ENCODE measurements at places on chromosomes 12 and 14. TPM values are rescaled to one million over a fixed set of nuclear protein-coding genes. Genes with fewer than 3 reads are reported as not detected.

DNA sequence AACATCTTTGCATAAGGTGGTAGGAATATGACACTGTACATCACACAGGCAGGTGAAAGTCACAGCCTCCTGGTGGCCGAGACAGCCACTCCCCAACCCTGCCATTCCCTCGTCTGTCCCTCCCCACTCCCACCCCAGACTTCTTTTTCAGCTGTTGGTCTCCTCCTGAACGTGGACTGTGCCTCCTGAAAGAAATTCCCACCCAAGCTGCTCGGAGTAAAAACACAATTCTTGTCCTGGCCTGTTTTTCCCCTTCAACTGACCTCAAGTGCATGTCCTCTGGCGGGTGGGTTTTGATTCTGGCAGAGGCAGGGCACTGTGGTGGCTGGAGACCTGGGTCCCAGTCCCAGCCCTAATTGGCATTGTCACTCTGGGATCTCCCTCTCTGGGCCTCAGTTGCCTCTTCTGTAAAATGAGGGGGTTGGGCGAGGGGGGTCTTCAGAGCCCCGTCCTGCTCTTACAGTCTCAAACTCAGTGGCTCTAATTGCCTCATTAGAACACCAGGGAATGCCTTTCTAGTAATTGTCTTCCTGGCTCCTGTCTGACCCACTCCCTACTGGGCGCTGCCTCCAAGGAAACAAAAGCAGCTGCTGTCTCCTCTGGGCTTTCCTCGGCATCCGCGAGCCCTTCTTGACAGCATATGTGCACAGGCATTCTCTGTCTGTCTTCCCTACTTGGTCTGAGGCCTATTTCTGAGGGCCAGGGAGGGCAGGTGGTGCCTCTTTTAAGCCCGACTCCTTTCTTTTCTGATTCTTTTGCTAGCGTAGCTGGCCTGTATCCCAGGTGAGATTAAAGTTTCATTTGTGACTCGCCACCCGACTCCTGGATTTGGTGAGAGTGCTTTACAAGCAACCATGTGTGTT is 186.6 kb upstream of the RMST start:
- peaks cover 24% of the 10 kb centered on the region for H3K27me3 ChIP-seq
- H3K4me3 ChIP-seq: no peak overlapping the region
- no peaks in the 10 kb centered on the region for H3K4me1 ChIP-seq
- no peaks in the 10 kb centered on the region for H3K36me3 ChIP-seq

DNA sequence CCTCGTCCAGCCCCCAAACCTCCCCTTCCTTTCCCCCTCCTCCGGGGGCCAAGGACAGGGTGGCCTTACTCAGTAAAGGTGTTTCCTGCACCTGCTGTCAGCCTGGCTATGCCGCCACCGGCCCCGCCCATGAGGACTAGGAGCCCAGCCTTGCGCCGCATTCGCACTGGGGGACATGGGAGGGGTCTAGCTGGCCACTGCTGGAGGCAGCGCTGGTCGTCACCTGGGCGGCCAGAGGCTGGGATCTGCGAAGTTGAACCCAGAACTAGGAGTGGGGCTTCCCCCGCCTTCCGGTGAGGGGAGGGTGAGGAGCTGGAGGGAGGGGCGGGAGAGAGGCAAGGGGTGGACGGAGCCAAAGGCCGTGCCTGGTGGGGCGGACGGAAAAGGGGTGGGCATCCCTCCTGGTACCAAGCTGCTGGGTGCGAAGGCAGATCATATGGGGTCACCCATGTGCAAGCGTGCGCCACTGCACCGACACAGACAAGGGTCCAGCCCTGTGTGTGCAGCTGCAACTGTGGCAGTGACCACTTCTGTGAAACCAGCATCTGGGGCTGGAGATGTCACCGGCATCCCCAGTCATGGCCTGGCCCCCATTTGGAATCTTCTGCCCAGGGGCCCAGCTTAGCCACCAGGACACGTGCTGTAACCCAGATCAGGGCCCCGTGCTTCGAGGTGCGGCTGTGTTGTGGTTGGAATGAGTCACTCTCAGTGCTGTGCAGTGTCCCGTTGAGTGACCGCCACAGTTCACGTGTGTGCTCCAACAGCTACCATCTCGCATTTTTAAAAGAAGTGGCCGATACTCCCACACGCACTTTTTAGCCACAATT is 8.5 kb downstream of the AMN start:
- H3K36me3 ChIP-seq: no peaks in the 10 kb centered on the region
- H3K27me3 ChIP-seq: peaks cover 15% of the 10 kb centered on the region
- no peak for DNase-seq
- H3K4me3 ChIP-seq: peak overlapping the region; percentile 8
- no peaks in the 10 kb centered on the region for H3K4me1 ChIP-seq
- no peak overlapping the region for H3K27ac ChIP-seq

GRCh38 chr12:23895792-23896218 is 53.7 kb downstream of the SOX5 start:
- no peaks in the 10 kb centered on the region for H3K4me1 ChIP-seq
- H3K27me3 ChIP-seq: no peaks in the 10 kb centered on the region
- no peaks in the 10 kb centered on the region for H3K36me3 ChIP-seq
- no peak overlapping the region for H3K4me3 ChIP-seq

DNA sequence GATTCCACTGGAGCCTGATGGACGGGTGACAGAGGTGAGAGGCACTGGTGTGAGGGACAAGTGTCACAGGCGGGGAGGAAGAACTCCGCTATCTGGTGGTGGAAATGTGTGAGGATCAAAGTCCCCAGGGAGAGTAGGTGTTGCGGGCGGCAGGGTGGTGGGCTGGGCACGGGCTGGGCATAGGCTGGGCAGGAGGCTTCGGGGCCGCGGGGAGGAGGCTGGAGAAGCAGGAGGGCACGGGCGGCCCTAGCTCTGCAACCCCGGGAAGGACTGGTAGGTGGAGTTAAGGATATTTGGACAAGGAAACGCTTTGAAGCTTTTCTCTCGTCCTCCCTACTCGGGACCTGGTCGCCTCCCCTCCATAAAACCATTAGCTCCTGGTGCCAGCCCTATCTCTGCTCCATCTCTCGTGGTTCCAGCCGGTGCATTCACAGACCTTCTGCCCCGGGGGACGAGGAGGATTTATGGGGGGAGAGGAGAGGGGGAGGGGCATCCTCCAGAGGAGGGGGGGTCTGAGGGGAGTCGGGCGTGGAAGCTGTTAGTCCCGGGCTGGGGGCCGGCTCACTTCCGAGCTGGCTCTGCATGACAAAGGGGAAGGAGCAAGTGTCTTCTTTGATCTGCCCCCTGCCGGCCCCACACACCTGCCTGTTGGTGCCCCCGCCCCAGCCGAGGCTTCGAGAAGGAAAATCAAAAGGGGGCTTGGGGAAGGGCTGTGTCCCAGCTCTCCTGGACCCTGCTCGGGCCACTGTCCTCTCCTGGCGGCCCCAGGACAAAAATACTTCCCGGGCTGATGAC is 504 bp downstream of the WNT5B start:
- H3K27ac ChIP-seq: no peak overlapping the region
- peaks cover 60% of the 10 kb centered on the region for H3K27me3 ChIP-seq
- no peaks in the 10 kb centered on the region for H3K36me3 ChIP-seq
- peak overlapping the region; percentile 62 for H3K4me3 ChIP-seq
- H3K4me1 ChIP-seq: peaks cover 19% of the 10 kb centered on the region
- DNase-seq: no peak

GRCh38 chr14:22837114-22837749 is 847 bp downstream of the MMP14 start:
- H3K27me3 ChIP-seq: peaks cover 19% of the 10 kb centered on the region
- no peak overlapping the region for H3K27ac ChIP-seq
- DNase-seq: peak; percentile 33
- H3K36me3 ChIP-seq: peaks cover 1% of the 10 kb centered on the region
- peaks cover 24% of the 10 kb centered on the region for H3K4me1 ChIP-seq
- H3K4me3 ChIP-seq: peak overlapping the region; percentile 85

DNA sequence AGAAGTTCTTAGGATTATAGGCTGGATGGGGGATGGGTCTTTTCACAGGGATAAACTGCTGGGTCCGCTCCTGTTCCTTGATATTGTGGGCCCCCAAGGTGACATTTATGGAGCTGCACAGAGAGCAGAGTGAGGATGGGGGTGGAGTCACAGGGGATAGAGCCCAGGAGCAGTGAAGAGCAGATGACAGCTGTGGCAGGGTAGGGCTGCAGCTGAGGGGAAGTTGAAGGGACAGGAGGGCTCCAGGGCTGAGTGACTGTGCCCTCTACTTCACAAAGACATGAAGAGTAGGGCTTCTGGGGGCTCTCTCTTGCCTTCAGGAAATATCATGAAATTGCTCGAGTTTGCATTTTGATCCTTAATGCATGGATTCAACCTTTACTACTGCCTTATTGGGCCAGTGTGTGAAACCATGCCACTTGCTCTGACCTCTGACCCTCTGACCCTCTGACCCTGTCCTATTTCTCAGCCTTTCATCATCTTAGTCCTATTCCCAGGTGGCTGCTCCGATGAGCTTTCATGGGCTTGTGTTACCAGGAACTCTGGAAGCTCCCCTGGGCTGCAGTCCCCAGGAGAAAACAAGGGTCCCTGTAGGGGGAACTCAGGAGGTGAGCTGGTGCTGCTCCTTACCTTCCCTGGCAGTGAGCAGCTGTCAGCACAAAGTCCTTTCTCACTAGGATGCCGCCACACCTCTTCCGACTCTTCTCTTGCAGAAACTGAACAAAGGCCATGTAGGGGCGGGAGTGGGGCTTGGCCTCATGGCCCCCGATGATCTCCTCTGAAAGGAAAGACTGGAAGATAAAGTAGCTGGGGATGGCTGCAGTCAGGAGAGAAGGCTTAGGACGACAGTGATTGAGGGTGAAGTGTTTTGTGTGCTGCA is 1.6 kb downstream of the GZMH start:
- H3K4me1 ChIP-seq: peaks cover 73% of the 10 kb centered on the region
- peak overlapping the region; percentile 90 for H3K4me3 ChIP-seq
- no peak for DNase-seq
- H3K27ac ChIP-seq: peak overlapping the region; percentile 76
- H3K36me3 ChIP-seq: no peaks in the 10 kb centered on the region

- H3K36me3 ChIP-seq: no peaks in the 10 kb centered on the region
- no peak overlapping the region for H3K27ac ChIP-seq
- DNase-seq: no peak
Measured at GRCh38 chr12:53703756-53704155, 23.5 kb downstream of the CALCOCO1 start.

- no peaks in the 10 kb centered on the region for H3K36me3 ChIP-seq
- H3K27me3 ChIP-seq: peaks cover 2% of the 10 kb centered on the region
- no peak overlapping the region for H3K4me3 ChIP-seq
- DNase-seq: no peak
- H3K27ac ChIP-seq: no peak overlapping the region
Measured at GRCh38 chr12:125272383-125272933, 207.2 kb downstream of the AACS start.

DNA sequence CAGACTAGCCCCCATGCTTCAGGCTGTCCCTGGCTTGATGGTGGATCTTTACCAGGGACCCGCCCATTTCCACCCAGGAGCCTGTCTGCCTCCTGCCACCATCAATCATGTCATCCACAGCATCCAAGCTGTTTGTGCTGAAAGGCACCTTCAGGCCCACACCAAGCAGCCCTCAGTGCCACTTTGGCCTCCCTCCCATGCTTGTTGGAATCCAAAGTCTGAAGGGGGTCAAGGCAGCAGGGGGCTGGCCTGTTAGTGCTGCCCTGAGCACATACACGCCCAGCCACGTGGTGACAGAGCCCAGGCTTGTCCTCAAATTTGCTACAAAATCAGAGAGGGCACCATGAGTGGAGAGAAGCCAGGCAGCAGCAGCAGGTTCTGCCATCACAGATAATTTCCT is 1146.8 kb downstream of the FSCB start:
- DNase-seq: no peak
- H3K27me3 ChIP-seq: no peaks in the 10 kb centered on the region

KRT72 gene
- 0.31 TPM for total RNA-seq

ACAD10 gene
- total RNA-seq: 34.5 TPM

DNA sequence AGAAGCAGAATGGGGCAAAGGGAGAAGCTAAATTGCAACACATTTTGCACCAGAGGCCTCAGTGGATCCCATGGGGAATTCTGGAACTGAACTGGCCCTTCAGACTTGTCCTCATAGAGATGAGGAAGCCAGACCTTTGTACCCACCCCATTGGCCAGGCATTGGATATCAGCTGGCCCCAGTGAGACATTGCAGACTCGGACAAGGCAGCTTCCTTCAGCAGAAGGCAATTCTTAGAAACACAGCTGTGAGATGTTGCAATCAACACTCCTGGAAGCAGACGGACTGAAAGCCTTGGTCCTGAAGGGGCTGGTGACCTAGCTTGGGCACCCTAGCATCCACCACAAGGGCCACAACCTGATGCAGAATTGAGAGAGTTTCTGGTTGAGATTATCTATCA is 218.1 kb downstream of the MSRB3 start:
- no peak for DNase-seq
- H3K4me1 ChIP-seq: no peaks in the 10 kb centered on the region
- no peaks in the 10 kb centered on the region for H3K36me3 ChIP-seq

DNA sequence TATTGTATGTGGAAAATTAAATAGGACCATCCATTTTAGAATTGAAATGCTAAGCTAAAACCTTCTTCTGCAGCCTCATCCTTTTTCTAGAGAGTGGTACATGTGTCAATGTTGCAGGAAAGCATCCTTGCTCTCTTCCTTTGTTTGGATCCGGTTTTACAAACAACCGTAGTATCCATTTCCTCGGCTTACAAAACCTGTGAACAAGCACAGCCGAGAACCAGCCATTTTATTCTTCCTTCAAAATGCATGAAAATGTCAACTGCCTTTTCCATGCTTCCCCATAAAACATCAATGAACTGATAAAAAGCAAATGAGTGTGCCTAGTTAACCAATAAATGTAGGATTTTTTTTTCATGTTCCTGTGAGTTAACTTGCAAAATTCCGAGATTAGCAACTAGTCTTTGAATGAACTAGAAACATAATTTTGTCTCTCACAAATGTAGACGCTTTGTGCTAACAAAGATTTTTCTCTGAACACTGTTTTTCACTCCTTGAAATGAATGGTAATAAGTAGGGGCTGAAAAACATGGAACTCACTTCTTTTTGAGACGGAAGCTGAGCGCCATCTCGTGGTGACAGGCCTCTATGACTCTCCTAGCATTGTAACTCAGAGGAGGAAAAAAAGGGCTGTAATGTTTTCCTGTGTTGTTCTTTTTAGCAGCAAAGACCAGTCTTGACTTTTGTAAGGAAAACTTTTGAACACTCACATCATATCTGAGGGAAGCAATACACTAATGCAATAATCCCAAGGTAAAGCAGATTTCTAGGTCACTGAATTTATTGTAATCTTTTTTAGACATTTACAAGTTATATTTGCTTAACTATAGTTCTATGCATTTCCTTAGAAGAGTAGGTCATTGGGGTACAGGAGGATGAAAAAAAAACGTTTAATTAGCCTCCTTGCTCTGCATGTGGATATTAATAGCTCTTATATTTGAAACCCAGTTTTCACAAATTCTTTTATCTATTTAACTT is 157.4 kb upstream of the FOXG1 start:
- no peak overlapping the region for H3K27ac ChIP-seq
- no peaks in the 10 kb centered on the region for H3K36me3 ChIP-seq
- no peak overlapping the region for H3K4me3 ChIP-seq
- H3K4me1 ChIP-seq: no peaks in the 10 kb centered on the region
- H3K27me3 ChIP-seq: no peaks in the 10 kb centered on the region
- DNase-seq: peak; percentile 15
